ENCODE measurements at places on chromosomes 16 and 17. TPM values are rescaled to one million over a fixed set of nuclear protein-coding genes. Genes with fewer than 3 reads are reported as not detected.

Gene ITGB3
- total RNA-seq, result 138 TPM

Gene LSM12
- 77.9 TPM for total RNA-seq

Gene GCGR
- total RNA-seq, result not detected

Gene PDXDC1
- 89.3 TPM for total RNA-seq

Gene CACNG5
- total RNA-seq, result not detected

Gene ABCA3
- 18.0 TPM for total RNA-seq

Gene SPATA22
- not detected for total RNA-seq

DNA sequence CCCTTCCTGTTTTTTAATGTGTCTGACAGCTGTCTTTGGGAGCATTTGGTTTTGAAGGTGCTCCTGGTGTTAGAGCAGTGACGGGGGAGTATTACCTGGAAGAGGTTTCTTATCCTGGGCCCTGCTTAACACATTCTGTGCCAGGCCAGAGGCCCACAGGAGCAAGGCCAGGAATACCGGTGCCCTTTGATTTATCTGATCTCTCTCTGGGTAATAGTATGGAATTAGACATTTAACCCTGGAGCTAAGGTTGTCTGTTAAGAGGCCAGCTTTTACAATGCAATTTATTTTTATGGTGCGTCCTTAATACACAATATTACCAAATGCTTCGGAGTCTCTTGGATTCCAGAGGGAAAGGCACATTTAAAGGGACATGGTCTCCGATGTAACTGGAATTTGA is 37.2 kb upstream of the GSE1 start:
- no peak for DNase-seq

DNA sequence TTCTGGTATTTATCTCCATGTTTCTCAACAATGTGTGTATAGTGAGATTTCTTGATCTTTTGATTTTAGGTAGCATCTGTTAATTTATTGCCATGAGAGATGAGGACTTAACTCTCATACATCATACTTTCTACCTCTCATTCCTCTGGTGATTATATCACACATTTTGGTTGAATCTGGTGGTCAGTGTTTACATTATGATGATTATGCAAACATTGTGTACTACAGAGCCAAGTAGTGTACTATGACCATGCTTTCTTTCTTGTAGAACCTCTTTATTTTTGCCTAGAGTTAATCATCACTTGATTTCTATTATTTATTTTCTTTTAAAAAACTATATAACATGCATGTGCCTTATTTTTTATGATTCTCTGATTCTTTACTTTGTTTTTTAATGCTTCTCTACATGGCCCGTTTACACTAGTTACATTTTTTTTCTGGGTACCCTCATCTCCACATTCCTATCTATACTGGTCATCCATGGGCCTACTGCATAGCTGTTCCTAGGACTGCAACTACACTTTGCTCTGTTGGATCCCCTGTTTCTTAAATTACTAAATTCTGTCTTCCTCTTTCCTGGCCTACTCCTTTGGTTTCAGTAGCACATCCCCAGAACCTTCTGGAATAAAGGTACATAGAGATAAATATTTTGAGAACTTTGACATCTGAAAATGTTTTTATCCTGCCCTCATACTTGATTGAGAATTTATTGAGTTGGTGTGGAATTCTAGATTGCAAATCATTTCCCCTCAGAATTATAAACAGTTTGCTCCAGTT is 63.0 kb upstream of the LRRC37A3 start:
- no peak for DNase-seq

GRCh38 chr17:17812211-17813054 is 24.4 kb downstream of the SREBF1 start:
- DNase-seq, result peak; percentile 46

- no peak for DNase-seq
These were observed 86.2 kb upstream of the CDC42EP4 start for GRCh38 chr17:73397856-73398540.

DNA sequence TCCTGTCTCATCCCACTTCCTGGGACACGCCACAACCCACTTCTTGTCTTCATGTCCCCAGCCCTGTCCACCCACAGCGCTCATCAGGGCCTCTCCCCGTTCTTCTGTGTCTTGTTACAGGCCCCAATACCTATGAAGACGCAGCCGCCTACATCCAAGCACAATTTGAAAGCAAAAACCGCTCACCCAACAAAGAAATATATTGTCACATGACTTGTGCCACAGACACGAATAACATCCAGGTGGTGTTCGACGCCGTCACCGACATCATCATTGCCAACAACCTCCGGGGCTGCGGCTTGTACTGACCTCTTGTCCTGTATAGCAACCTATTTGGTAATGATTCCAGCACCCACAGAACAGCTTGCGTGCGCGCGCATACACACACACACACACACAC is 70.6 kb downstream of the AMFR start:
- no peak for DNase-seq

DNA sequence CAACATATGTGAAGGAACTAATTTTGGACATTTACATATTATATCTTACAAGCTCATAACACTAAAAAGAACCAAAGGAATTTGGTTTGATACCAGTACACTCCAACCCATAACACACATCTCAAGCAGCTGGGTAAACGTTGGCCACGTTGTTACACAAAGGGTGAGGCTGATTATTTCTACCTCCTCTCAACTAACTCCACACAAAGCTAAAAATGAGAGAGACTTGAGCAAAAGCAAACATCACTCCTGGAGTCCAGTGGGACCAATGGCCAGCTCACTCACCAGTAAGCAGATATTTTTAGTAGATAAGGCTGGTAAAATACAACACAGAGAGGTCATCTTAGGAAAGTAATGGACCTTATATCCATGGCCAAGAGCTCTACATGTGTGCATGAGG is 207.6 kb downstream of the MRTFB start:
- DNase-seq, result no peak

DNA sequence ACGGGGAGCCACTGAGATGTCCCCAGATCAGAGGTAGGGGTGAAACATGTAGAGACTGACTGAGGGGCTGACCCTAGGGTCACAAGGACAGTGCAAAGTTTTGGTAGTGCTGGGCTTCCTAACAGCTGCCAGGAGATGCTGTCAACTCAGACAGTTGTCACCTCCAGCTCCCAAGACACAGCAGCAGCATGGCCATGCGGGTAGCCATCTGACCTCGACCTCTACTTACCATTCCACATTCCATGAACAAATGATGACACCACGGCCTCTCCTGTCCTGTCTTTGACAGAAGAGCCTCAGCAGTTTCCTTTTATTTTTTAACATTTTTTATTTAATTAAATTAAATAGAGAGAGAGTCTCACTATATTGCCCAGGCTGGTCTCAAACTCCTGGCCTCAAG is 65.3 kb upstream of the NFAT5 start:
- no peak for DNase-seq

Data from Caki2 (cell line).